SK-MEL-5 (cell line): ENCODE measurements at places on chromosomes 11 and 22.

DNA sequence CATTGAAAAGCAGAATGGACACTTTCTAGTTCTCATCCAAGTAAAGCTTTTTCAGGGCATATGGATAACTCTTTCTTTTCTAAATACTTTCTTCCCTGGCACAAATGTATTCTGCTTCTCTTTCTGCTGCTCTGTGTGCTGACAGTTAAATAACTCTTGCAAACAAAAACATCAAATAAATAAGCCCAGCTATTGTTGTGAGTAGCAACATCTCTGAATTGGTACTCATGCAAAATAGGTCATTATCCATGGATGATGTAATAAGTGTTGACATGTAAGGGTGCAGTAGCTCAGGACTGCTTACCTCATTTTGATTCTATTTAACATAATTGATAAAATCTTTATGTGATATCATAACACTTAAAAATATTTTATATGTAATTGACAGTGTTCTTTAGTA, 164.3 kb downstream of the MSANTD4 start:
- no peak for DNase-seq

- no peak for DNase-seq
Observed at GRCh38 chr11:67611165-67611564, 4.4 kb downstream of the NDUFV1 start.

DNA sequence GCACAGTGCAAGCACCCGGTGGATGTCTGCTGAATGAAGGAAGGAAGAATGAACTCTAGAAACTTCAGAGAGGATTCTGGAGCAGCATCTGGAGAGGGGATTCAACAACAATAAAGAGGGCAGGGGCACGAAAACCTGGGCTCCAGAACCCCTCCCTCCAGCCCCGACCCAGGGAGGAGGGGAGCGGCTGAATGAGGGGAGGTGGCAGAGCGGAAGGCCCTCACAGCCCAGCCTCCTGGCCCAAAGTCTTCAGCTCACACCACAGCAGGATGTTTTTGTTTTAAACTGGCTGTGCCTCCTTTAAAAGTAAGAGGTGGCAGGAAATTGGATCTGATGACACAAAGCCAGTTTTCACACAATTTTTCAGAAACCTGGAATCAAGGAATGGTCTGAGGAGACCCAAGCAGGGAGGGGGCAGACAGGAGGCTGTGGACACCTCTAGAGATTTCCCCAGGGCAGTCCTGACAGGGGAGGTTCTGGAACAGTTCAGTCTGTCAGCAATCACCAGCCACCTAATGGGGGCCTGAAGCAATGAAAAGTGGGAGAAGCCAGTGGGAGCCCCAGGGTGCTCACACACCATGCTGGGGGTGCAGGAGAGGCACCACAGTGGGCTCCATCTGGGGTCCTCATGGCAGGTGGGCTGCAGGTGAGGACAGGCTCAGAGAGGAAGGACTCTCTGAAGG, 44.4 kb upstream of the TCF20 start:
- DNase-seq: no peak

DNA sequence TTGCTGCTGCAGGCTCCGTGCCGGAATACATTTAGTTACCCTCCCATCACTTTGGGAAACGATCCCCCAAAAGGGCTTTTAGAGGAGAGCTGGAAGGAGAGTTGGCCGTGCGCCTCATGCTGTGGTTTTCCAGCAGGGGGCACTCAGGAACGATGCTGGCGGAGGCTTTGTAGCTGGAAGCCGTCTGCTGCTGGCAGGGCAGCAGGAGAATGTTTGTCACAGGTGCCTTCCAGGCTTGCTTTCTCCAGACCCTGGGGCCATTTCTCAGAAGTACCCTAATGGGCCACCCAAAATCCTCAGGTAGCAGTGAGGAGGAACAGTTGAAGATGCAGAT, 30.0 kb upstream of the CABP7 start:
- peak; percentile 59 for DNase-seq

- DNase-seq: no peak
Observed at GRCh38 chr22:43476751-43477725, 65.2 kb downstream of the MPPED1 start.

- no peak for DNase-seq
Observed at GRCh38 chr11:71443736-71444445, 4.3 kb downstream of the DHCR7 start.

- DNase-seq: no peak
Observed at GRCh38 chr11:79439886-79440570, 802 bp downstream of the TENM4 start.

- no peak for DNase-seq
Observed at GRCh38 chr11:44305470-44306051, 4.4 kb downstream of the ALX4 start.

DNA sequence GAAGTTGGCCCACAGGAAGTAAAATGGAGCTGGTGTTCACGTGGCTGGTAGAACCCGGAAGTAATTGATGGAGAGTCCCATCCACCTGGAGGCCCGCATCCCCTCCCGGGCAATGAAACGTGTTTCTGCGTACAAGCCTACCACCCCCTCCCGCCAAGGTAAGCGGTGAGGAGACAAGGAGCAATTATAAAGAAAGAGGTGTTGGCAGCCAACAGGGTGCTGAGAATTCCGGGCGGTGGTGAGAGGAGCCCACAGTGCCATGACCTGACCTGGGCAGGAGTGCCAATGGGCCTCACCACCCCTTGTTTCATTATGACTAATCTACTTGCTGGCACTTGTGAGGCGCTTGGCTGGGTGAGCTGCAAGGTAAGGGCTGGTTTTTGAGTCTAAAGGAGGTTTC, 83.8 kb upstream of the BID start:
- DNase-seq: no peak

DNA sequence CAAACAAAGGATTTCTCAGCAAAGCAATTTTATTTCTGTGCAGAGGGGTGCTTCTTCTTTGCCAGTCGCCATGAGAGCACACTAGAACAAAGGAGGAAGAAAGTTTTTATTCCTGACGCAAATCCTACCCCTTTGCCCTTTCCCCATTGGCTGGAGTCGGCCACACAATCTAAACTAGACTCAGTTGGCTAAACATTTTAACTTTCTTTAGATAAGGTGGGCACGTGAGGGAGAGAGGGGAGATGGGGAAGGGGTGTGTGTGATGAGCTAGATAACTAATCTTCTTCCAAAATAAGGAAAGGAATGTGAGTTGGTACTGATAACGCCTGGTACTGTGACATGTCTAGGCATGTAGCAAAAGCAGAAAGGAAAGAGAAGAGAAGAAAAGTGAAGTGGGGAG, 626 bp downstream of the TRIM22 start:
- DNase-seq: no peak

DNA sequence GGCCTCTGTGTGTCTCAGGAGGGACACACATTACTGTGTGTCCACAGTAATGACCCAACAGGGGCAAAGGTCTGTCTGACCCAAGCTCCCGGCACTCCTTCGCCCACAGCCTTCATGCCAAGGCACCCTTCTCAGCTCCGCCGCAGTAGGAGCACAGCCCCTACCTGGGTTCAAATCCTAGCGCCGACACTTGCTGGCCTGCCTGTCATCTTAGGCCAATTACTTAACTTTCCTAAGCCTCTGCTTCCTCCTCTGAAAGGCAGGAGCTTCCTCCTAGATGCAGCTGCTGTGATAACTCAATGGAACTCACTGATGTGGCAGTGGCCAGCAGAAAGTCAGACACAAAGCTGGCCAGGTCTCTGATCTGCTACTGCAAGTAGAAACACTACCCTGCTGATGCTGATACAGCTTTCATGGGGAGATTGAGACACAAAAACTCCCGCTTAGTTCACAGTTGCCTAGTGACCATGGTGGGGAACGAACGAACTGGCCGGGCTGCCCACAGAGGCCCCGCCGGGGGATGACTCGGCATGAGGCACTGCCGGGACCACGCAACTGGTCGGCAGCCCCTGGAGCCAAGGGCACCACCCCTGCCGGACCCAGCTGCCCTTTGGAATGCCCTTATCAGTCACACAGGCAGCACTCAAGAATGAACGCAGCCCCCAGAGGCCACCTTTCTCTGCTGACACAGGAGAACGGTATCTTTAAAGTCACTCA, 8.1 kb downstream of the EHD1 start:
- DNase-seq: no peak

DNA sequence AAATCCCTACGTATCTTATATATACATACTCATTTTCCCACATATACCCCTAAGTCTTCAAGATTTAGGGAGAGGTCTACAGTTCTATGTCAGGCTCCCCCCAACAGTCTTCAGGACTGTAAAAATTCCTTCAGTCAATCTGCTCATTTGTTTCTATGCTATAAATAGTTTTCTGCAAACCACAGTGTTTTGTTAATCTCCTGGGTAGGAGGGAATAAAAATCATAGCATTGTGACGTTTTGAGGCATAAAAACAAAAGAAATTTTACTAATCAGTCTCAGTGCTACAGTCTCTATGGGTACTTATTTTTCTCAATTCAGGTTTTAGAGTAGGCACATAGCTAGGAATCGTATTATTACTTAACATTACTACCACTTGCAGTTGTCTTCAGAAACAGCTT, 552.8 kb upstream of the LRRC4C start:
- DNase-seq: no peak

DNA sequence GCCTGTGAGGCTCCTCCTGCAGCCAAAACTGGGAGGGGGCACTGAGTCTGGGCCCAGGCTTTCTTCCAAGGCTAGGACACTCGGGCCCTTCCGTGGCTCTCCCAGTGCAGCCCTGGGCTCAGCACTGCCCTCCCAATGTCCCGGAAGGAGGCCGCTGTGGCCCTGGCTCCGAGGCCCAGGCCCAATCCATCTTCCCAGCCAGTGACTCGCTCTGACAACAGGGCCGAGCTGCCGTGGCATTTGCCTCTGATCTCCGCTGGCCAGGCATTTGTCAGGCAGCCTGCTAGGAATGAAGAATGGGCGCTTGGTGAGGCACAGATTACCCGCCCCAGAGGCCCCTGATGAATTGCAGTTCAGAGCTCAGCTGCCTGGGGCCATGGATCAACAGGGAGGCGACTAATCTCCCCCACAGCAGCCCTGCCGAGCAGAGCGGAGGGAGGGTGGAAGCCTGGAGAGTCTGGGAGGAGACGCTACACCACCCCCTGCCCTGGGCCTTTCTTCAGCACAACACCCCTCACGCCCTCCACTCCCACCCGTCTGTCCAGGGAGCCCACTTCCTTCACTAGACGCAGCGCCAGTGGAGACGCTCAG, 8.3 kb downstream of the FXYD2 start:
- no peak for DNase-seq

GRCh38 chr11:19059833-19060232, 684 bp downstream of the MRGPRX2 start:
- DNase-seq: no peak

GRCh38 chr11:120971825-120972224, 52.1 kb upstream of the TBCEL start:
- no peak for DNase-seq

DNA sequence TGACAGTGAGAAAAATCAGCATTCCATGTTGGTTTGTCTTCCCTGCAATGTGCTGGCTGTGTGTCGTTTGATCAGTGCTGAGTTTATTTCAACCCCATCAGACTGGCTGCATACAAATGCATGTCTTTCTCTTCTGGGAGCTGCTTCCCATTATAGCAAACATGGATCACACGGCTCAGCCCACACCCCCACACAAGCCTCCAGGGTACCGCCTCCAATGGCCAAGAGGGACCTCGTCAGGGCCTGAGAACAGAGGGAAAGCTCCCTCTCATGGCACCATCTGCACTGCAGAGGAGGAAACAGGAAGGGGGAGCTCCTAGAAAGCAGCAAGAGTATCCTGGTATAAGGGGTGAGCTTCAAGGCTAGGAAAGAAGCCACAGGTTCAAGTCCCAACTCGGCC, 214.2 kb downstream of the LARGE1 start:
- DNase-seq: peak; percentile 28

DNA sequence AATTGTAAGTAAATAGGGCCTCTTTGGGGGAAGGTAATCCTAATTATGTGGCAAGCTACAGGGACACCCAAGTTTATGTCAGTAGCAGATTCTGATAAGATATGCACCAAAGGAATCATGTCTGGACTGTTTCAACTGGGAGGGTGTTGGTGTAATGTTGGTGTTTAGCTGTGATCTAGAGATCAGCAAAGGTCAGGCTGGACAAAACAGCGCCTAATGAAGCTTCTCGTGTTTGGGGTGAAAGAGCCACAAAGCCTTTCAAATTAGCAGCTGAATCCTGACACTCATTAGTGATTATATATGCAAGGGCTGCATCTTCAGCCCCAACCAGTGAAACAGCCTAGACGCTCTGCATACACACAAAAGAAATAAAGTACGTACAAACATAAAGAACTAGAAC, 106.3 kb downstream of the MPPED2 start:
- DNase-seq: no peak

GRCh38 chr22:47275605-47276449, 513.4 kb downstream of the TBC1D22A start:
- peak; percentile 15 for DNase-seq

DNA sequence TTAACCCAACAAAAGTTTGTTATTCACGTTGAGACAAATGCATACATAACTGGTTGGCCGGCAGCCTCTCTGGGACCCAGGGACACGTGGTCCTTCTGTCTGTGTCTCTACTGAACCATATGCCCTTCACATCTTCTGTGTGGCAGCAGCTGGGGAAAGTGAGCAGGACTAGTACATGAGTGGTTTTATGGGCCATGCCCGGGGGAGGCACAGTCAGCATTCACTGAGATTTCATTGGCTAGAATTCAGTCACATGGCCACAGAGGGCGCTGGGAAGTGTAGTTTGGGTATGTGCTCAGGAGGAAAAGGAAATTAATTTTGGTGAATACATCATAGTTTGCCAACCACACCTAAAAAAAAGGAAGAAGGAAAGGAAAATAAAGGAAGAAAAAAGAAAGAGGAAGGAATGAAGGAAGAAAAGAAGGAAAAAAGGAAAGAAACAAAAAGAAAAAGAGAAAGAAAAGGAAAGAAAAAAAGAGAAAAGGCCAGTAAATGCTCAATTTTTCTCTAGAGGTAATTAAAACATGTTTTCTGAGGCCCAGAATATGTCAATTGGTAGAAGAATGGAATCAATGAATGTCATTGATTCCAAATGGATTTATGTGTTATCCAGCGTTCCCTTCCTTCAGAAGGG, 55.9 kb upstream of the KIRREL3 start:
- DNase-seq: peak; percentile 16

DNA sequence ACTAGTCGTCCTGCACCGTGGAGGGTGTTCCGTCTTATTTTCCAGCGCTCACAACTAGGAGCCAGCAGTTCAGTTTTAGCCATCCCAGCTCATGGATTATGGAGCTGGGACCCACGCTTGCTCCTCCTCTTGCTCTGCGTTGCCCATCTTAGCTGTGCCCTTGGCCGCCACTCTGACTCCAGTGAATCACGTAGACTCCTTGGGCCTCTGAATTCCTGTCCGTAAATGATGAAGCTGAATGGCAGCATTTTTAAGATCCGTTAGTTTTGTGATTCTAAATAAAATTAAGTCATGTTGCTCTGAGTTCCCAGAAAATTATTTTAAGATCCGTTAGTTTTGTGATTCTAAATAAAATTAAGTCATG, 23.8 kb downstream of the BCR start:
- DNase-seq: no peak

DNA sequence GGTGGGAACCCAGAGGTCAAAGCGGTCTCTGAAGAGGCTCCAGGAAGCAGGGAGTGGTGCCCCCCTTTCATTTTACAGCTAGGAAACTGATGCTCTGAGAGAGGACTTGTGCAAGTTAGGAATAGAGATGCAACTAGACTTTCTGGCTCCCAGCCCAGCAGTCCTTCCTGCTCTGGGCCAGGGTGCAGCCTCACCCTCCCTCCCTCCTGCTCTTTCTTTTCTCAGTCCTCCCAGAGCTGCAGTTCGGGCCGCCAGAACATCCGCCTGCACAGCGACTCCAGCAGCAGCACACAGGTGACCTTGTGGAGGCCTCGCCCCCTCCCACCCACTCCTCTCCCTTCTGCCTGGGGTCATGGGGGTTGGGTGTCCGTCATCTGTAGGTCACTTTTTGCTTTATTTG, 51.5 kb downstream of the LHFPL7 start:
- DNase-seq: no peak

GRCh38 chr11:123351375-123351774, 78.7 kb upstream of the GRAMD1B start:
- DNase-seq: no peak

GRCh38 chr22:32839831-32840584, 38.5 kb downstream of the TIMP3 start:
- DNase-seq: no peak
